ENCODE measurements at places on chromosomes 16 and 17.

GRCh38 chr16:49602201-49602975, 228.8 kb downstream of the C16orf78 start:
- no peak for DNase-seq

DNA sequence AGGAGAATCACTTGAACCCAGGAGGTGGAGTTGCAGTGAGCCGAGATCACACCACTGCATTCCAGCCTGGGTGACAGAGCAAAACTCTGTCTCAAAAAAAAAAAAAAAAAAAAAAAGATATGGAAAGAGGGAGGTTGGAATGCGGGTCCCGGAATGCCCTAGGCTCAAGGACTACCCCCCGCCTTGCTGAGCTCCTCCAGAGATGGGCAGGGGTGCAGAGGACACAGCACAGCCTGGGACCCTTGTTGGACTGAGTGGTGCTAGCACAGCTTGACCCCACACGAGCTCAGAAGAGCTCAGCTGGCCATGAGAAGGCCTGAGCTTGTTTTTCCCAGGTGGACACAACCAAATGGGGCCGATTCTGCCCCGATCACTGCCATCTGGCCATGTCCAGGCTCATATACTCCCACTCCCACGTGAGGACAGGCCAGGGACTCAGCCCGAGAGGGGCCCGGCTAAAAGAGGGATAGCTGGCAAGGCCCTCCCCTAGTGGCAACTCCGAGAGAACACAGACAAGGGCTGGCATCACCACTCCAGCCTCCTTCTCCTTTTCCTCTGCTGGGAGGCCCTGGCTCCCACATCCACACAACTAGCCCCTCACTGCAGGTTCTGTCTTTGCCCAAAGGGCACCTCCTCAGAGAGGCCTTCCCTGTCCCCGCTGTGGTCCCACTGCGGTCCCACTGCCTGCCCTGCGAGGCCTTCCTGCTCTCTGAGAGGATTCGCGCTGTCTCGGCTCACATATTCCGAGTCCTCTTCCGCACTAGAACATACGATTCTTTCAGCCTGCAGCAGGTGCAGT, 11.0 kb downstream of the SGCA start:
- no peak for DNase-seq

DNA sequence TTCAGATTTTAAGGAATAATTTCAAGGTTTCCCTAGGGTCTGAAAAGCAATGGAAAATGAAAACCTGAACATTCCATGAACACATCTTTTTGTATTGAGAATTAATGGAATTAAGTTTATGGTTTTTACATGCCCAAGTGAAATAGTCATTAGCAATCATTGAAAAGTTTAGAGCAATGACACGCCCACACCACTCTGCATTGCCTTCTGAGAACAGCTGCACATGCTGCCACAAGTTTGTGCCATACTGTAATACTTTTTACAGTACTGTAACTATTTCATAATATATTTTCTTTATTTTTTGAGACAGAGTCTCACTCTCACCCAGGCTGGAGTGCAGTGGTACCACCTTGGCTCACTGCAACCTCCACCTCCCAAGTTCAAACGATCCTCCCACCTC, 345.2 kb upstream of the PMFBP1 start:
- no peak for DNase-seq

DNA sequence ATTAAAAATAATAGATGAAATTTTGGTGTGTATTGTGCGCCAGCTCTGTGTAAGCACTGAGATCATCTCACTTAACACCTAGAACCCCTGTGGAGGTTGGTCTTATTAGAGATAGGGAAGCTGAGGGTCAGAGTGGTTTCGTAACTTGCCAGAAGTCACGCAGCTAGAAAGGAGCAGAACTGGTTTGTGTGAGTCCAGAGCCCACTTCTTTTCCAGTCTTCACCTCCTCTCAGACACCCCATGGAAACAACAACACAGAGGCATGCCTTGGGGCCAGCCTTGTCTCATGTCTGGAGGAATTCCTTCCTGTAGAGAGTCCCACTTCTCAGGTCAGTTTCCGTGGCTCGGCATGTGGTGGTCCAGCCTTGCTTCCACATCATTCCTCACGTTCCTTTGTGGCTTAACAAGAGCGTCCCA, 16.5 kb downstream of the YPEL2 start:
- no peak for DNase-seq

DNA sequence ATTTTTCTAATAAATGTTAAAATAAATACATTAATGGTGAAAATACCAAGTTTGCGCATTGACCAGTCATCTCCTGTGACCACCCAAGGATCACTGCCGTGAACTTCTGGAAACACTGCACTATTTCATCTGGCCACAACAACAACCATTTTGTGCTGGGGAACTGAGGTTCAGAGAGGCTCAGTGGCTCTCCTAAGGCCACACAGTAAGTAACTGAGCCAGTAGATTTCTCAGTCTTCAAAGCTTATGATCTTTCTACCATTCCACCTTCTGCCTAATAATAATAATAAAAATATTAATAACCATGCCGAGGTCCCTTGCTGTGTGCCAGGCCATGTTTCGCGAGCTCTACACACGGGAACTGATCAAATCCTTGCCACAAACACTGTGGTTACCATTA, 182.0 kb downstream of the IRF8 start:
- DNase-seq, result no peak

DNA sequence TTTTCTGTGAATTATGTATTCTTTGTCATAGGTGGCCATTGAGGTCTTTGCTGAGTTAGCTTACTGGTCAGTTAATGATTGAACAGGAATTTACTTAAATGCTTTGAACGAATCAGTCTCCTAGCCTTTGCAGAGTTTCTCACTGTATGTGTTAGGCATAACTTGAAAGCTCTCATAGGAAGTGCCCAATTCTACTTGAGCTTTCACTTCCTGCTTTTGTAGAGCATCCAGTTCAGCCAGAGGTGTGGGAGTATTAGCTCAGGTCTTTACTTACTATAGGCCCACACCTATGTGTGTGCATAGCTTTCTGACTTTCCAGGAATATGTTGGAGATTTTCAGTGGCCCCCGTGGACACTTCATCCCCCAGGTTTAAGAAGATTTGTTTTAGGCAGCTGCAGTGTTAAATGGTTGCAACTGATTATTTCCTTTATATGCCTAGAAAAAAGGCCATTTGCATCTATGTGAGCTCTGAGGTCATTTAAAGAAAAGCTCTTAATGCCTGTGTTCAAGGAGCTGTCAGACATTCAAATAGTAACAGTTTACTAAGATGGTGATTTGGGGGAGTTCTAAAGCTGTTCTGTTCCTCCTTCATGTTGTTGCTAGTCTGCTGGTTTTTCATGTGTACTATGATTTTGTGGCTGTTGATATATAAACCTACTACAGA, 62.3 kb downstream of the PHKB start:
- no peak for DNase-seq

DNA sequence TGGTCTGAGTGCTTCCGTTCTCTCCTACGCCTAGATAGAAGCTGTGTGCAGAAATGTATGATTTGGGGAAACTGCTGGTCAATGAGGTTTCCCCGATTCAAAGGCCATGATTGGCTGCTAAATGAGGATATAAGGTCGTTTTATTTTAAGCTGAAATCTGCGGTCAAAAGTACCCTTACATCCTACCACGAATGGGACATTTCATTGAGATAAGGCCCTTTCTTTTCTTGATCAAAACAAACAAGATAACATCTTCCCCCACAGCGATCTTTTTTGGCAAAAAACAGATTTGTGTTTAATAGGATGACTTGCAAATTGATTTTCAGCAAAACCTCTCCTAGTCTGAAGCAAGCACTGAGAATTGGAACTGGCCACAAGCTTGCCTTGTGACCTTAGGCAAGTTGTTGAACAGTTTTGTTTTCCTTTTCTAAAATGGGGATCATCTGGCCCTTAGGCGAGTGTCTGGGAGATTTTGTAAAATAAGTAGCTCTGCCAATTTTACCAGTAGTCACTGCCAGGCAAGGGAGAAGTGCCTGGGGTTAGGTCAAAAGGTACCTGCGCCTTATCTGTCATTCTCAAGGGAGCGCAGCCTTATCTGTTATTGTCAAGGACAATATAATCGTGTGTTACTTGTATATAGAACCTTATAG, 635 bp downstream of the SCPEP1 start:
- DNase-seq, result no peak

DNA sequence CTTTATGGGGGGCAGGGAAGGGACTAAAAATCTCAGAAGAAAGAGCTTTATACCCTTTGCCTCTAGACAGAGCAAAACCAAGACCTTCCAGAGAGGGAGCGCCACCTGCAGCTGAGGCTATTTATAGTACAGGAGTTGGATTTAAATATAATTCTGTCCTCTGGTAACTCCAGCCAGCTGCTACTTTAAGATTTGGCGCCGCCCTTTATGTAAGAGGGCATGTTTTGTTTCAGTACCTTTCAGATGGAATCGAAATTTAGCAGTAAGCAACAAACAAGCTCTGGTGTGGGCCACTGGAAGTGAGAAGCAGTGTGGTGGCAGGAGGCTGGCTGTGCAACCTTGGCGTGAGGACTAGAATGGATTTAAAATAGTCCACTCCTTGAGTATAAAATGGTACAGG, 5.2 kb upstream of the GUCY2D start:
- DNase-seq, result no peak

GRCh38 chr17:1229349-1229899, 40.8 kb upstream of the BHLHA9 start:
- DNase-seq, result no peak
